ENCODE measurements at places on chromosomes 4 and X.

DNA sequence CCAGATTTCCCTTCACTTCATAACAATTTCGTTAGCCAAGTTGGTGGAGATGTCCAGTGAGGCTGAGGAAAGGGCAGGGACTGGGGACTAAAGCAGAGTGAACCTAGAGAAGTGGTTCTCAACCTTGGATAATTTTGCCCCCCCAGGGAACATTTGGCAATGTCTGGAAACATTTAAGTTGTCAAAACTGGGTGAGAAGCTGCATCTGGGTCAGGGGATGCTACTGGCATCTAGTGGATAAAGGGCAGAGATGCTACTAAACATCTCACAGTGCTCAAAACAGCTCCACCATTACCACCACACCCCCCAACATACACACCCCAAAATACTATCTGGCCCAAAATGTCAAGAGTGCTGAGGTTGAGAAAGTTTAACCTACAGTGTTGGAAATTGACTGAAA lies 32.0 kb upstream of the FGF16 start:
- no peak for DNase-seq

DNA sequence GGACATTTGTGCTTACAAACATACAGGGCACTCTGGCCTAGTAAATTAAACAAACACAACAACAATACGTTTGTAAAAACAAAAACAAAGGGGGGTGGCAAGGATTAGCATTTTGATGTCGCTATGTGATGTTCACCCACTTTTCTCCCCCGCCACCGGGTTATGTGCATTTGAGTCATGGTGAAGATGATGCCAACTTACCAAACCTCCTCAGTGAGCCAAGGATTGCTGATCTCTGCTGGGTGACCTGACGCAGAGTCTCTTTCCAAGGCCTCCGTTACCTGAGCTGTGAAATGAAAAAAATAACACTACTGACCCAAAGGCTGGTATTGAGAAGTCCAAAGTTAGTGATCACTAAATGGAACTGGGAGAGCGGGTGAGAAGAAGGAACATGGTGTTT lies 85.4 kb downstream of the RBM47 start:
- no peak for DNase-seq

DNA sequence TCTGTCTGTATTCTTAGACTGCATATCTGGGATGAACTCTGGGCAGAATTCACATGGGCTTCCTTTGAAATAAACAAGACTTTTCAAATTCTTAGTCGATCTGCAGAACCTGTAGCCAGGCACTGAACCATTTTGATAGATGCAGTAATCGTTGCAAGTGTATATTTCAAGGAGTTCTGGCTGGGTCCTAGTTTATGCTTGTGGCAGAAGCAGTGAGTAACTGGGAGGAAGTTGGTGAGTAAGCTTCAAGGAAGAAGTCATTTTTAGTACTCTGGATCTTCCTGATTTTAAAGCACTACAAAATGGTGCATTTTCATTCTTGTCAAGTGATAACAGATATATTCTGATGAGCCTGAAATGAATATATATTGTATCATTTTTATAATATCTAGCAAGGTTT lies 9.5 kb downstream of the HPRT1 start:
- DNase-seq: no peak

- no peak for DNase-seq
These were observed 8.0 kb downstream of the REELD1 start for GRCh38 chr4:146222313-146222712.

DNA sequence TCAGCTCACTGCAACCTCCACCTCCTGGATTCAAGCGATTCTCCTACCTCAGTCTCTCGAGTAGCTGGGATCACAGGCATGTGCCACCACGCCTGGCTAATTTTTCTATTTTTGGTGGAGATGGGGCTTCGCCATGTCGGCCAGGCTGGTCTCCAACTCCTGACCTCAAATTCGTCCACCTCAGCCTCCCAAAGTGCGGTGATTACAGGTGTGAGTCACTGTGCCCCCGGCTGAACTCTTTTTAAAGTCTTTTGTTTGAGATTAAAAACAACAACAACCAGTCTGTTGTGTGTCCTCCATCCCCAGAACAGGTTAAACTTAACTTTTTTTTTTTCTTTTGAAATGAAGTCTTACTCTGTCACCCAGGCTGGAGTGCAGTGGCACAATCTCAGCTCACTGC lies 36.3 kb upstream of the RBPJ start:
- DNase-seq: no peak

Measured in left colon (tissue), 2 donors.